ENCODE measurements at places on chromosomes 12 and 14.

- DNase-seq: peak; percentile 50
These were observed 37.6 kb downstream of the BCL11B start for GRCh38 chr14:99234355-99234754.

GRCh38 chr12:131045705-131046460 lies 92.2 kb downstream of the ADGRD1 start:
- DNase-seq: no peak

DNA sequence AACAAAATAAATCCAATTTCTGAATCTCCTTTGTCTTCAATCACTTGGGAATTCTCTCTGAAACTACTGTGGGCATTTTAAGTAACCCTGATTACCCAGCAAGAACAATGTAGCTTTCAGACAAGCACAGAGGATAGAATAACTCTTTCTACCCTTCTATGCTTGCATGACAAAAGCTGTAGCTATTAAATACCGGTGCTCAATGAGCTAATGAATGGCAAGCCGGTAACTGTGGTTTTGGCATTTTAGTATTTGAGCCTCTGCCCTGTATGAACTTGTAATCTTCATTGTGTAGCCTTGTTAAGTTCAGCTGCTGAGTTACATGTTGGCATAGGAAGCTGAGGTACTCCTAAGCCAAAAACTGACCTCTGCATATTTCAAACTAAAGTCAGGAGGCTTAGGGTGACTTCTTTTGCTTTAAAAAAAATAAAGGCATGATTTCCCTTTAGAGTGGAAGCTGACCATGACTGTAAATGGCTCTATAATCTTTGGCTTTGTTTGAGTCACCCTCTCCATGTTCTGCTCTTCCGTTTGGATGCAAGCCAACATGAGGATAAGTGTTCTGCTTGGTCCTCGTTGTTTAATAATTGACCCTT lies 171.0 kb upstream of the HIF1A start:
- no peak for DNase-seq

- no peak for DNase-seq
These were observed 151.0 kb upstream of the SEL1L start for GRCh38 chr14:81684696-81685095.

GRCh38 chr14:89826596-89826995 lies 127.9 kb downstream of the EFCAB11 start:
- DNase-seq: no peak

Measured in ELF-1 (cell line).